Activated gamma-delta T cell treated with Interleukin-2 at 50 U/mL for 16 hours (primary cell): ENCODE measurements at places on chromosomes 5 and 9.

GRCh38 chr9:26637101-26637500, 255.5 kb downstream of the CAAP1 start:
- DNase-seq: no peak

DNA sequence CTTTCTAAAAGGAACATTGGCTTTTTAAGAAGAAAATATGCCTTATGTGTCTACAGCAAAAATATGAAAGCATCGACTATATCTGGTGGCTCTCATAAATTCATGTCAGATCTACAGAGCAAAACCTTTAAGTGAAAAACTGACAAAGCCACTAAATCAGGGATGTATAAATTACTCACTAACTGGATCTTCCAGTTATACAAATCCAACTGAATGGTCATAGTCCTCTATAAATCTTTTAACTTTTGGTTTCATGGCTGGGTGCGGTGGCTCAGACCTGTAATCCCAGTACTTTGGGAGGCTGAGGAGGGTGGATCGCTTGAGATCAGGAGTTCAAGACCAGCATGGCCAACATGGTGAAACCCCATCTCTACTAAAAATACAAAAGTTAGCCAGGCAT, 29.2 kb upstream of the GZMA start:
- no peak for DNase-seq

GRCh38 chr5:145803112-145804004, 31.8 kb downstream of the PRELID2 start:
- DNase-seq: no peak

GRCh38 chr5:100731768-100732167, 171.3 kb downstream of the ST8SIA4 start:
- DNase-seq: peak; percentile 3

GRCh38 chr9:132584601-132585560, 2.5 kb downstream of the BARHL1 start:
- DNase-seq: no peak

GRCh38 chr5:171599411-171599810, 180.0 kb downstream of the FGF18 start:
- no peak for DNase-seq

GRCh38 chr9:135480071-135480939, 723 bp downstream of the PPP1R26 start:
- no peak for DNase-seq

- DNase-seq: no peak
These were observed 60.5 kb upstream of the SPEF2 start for GRCh38 chr5:35557199-35557598.

DNA sequence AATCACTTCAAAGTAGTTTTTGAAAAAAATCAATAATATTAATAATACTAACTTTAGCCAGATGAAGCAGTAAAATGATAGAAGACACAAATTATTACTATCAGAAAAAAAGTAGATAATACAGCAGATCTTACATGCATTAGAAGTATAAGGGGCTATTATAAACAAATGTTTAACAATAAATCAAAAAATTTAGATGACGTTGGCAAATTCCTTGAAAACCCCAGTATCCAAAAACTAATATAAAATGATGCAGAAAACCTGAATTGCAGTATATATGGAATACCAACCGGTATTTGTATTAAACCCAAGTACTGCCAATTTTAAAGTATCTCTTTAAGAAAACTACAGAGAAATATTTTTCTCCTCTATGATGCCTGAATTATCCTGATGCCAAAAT, 573.3 kb upstream of the CTNND2 start:
- no peak for DNase-seq

DNA sequence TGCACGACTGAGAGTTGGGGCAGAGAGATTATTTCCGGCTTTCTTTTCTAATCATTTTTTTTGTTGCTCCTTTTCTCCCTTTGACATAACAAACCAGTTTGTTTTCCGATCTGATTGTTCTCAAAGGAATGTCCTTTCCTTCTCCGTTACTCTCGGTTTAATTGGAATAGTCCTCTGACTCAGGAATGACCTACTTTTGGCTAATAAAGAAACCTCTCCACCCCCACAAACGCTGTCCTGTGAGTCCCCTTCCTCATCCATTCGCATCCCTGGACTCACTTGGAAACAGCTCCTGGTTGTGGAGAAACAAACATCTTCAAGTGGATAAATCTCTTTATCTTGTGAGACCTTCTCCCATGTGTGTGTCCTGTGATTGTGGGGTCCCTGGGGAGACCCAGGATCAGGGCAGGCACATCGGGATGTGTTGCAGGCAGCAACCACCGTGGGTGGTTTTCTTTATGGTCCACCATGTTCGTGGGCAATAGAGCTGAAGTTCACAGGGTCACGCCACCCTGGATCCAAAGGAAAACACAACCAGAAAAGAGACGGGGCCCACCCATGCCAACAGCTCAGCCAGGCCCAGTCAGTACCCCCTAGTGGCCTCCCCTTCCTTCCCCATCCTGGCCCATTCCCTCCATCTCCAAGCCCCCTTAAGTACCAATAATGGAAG, 45.2 kb upstream of the NEK6 start:
- DNase-seq: no peak

DNA sequence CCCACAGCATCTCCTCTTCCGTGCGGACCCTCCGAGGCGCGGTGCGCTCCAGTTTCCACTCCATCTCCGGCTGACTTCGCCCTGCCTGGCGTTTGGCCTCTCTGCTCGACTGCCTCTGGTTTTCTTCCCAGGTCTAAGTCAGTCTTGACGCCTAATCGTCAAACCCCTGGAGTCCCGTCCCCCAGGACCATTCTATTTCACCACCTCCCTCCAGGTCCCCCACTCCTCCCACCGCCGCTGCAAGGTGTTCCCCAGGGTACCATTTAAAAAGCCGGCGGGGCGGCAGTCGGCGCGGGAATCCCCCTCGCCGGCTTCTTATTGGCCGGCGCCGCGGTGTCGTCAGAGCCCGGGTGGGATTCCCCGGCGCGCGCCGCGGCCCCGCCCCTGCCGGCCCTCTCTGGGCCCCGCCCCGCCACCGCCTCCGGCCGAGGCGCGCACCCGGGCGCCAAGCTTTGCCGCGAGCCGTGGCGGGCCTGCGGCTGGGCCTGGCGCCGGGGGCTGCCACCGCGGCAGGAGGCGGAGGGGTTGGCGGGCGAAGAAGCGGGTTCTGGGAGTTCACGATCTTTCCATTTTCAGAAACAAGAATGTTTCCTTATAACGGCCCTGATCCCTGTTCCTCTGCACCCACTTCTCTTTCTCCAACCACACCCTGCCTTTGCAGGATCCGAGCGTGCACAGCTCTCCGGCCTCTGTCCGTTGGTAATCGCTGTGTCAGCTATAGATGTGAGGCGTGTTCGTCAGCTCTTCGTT, at the start of gene CDC20B:
TSS of gene CDC20B (minus strand) at position 241 of the 750 bp plus-strand sequence. CDS start at position 64, 177 bp downstream.
- peak; percentile 55 for DNase-seq

DNA sequence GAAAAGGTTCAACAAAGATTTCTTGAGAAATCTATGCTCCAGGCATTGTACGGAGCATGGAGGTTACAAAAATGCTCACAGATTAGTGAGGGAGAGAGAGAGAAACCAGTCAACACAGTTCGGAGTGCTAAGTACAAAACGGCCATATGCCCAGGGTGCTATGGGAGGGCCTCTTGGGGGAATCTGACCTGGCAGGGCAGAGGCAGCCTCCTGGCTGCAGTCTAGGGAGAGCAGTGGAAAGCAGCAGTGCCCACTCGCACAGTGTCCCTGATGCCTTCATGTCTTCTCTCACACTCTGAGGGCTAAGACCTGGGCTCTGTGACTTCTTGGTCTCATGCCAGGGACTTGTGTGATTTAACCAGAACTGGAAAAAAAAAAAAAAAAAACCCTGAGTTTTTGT, 29.8 kb upstream of the SMC5 start:
- no peak for DNase-seq

DNA sequence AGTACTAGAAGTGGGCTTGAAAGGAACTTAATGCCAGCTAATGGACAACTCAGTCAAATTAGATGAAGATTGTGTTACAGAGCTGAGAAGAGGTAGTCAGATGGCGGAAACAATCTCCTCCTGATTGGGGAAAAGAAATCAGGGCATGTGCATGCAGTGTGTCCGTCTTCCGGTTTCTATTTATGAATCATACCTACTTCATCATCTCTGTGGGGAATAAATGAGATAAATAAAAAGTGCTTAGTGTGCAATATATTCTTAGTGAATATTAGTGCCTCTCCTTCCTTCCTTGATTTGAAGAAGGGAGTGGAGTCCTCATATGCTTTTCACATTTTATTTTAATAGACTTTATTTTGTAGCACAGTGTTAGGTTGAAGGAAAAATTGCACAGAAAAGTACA, 108.7 kb upstream of the NFIL3 start:
- no peak for DNase-seq

- no peak for DNase-seq
These were observed 47.3 kb downstream of the MTRR start for GRCh38 chr5:7916171-7916804.

DNA sequence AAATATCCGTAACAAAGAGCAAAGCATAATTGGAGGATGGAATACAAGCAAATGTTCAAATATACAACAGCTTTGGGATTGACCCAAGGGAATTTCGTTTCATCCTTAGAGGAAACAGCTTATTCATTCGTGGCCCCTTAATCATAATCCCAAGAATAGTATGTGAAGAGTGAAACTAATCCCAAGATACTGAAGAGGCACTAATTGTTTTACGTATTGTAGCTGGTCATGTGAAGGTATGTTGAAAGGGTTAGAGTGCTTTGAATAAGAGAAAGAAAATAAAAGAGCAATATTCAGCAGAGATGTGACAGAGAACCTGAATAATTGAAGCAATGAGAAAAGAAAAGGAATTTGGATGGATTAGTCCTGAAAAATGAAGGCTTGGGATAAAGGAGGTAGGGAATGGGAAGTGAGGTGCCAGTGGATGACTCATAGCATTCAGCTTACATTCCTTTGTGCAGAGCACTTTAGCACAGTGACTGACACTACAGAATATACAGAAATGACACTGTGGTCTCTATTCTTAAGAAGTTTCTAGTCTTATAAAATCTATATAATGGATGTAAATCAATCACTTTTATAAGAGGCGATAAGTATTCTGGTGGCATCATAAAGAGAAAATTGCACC, 221.9 kb downstream of the TLR4 start:
- no peak for DNase-seq

- DNase-seq: no peak
These were observed 67.6 kb upstream of the LHFPL2 start for GRCh38 chr5:78716206-78716605.

DNA sequence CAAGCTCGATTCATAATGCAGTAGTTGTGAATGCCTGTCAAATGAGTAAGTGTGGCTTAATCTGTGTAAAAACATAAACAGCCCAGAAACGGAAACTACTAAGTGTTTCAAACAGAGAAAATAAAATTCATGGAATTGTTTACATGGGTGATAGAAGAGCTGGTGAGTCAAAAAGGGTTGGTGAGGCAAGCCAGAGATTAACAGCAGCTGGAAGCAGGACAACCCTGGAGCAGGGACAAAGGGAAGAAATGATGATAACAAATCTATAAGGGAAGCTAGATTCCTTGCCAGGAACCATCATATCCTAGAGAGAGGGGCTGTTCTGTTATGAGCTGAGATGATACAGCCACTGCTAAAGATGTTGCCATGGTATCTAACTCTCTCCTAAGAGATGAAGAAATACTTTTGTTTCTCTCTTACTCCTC, 18.0 kb upstream of the PRR16 start:
- DNase-seq: no peak

GRCh38 chr9:92820964-92821363, 56.3 kb upstream of the BICD2 start:
- DNase-seq: no peak

DNA sequence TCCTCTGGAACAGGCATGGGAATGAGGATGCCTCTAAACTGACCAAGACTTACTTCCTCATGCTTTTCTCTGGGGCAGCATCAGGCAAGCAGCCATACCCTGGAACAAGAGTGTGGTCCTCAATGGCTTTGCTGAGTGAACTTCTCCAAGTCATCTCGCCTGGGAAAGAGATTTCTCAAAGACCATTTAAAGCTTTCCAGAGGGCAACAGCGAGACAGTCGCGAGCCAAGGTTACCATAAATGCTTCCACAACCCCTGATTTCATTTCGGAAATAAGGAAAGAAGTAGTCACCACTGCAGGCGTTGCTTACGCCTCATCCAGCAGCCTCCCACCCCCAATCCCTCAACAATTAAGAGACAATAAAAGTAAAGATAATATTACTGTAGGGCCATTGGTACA, 1.1 kb upstream of the SNCAIP start:
- no peak for DNase-seq
